Neural progenitor cell (in vitro differentiated cells): ENCODE measurements at places on chromosomes 4 and X. TPM values are rescaled to one million over a fixed set of nuclear protein-coding genes. Genes with fewer than 3 reads are reported as not detected.

CXCL1 gene
- not detected in 2 replicates for total RNA-seq

H2BW2 gene
- total RNA-seq: not detected in 2 replicates

FAT4 gene
- total RNA-seq: 7.4 and 8.5 TPM in 2 replicates

PPP1R2C gene
- not detected in 2 replicates for total RNA-seq

TIMP1 gene
- total RNA-seq: 21.6 and 40.5 TPM in 2 replicates

GRCh38 chrX:69104756-69105434 is 60.4 kb downstream of the PJA1 start:
- no peak for DNase-seq
- H3K27me3 ChIP-seq: no peaks in the 10 kb centered on the region
- no peaks in the 10 kb centered on the region for H3K36me3 ChIP-seq
- no peak overlapping the region for H3K27ac ChIP-seq
- H3K4me1 ChIP-seq: peaks cover 17% of the 10 kb centered on the region

DNA sequence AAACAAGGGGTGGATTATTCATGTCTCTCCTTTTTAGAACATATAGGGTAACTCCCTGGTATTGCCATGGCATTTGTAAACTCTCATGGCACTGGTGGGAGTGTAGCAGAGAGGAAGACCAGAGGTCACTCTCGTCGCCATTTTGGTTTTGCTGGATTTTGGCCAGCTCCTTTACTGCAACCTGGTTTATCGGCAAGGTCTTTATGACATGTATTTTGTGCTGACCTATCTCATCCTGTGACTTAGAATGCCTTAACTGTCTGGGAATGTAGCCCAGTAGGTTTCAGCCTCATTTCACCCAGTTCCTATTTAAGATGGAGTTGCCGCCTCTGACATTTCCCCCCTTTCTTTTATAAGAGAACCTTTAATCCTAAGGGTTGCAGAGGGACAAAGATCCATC is 45.8 kb downstream of the MGST2 start:
- H3K4me3 ChIP-seq: no peak overlapping the region
- H3K4me1 ChIP-seq: peaks cover 11% of the 10 kb centered on the region
- DNase-seq: no peak

- H3K27ac ChIP-seq: no peak overlapping the region
- no peak overlapping the region for H3K4me3 ChIP-seq
- no peaks in the 10 kb centered on the region for H3K4me1 ChIP-seq
- no peaks in the 10 kb centered on the region for H3K36me3 ChIP-seq
These were observed 2.7 kb upstream of the UGT2B15 start for GRCh38 chr4:68673143-68673542.

DNA sequence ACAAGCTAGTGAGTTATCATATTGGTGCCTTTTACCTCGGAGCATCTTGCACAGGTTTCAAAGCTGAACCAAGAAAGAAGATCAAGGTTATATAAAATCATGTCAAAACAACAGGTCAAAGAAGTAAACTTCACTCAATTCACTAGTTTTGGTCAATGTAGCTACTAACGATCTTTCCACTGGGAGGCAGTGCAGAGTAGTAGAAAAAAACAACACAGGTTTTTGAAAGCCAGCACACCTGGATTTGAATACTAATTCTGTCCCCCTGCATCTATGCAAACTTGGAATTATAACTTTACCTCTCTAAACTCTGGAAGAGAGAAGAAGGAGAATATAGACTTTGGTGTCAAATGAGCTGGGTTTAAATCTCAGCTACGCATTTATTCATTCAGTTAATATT is 266.1 kb downstream of the GRIA3 start:
- peak; percentile 14 for DNase-seq
- H3K4me3 ChIP-seq: no peak overlapping the region
- no peaks in the 10 kb centered on the region for H3K36me3 ChIP-seq
- H3K27ac ChIP-seq: no peak overlapping the region

- H3K4me3 ChIP-seq: no peak overlapping the region
- no peaks in the 10 kb centered on the region for H3K36me3 ChIP-seq
- no peaks in the 10 kb centered on the region for H3K4me1 ChIP-seq
- no peaks in the 10 kb centered on the region for H3K27me3 ChIP-seq
- DNase-seq: no peak
- H3K27ac ChIP-seq: no peak overlapping the region
These were observed 24.2 kb downstream of the MAGED1 start for GRCh38 chrX:51917604-51918003.

GRCh38 chr4:39541987-39542610 is 14.9 kb upstream of the UGDH start:
- H3K4me3 ChIP-seq: no peak overlapping the region
- H3K27me3 ChIP-seq: no peaks in the 10 kb centered on the region
- no peak overlapping the region for H3K27ac ChIP-seq
- peaks cover 17% of the 10 kb centered on the region for H3K4me1 ChIP-seq
- no peak for DNase-seq

DNA sequence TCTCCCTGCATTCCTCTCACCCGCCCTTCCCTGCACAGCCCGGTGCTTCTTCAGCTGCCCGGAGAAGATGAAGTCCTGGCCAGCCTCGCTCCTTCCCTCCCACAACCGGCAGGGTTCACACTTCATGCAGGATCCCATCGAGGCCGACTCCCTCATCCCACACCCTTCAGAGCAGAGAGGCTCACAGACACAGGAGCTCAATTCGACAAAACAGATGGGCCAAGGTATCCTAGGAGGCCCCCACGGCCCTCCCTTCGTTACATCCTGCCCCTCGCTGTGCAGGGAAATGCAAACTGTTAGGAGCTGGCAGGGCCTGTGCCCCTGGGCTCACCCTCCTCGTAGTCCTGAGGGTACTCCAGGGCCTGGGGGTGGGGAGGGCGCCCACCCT is 238.1 kb downstream of the DHRSX start:
- peaks cover 4% of the 10 kb centered on the region for H3K4me1 ChIP-seq
- H3K4me3 ChIP-seq: no peak overlapping the region
- H3K27me3 ChIP-seq: no peaks in the 10 kb centered on the region
- H3K27ac ChIP-seq: no peak overlapping the region
- DNase-seq: no peak
- no peaks in the 10 kb centered on the region for H3K36me3 ChIP-seq
